Activated CD8-positive, alpha-beta memory T cell treated with anti-CD3 and anti-CD28 coated beads for 48 hours (primary cell): ENCODE measurements at places on chromosomes 1 and 21.

GRCh38 chr21:15638856-15639549 is 90.8 kb upstream of the USP25 start:
- no peak for DNase-seq

DNA sequence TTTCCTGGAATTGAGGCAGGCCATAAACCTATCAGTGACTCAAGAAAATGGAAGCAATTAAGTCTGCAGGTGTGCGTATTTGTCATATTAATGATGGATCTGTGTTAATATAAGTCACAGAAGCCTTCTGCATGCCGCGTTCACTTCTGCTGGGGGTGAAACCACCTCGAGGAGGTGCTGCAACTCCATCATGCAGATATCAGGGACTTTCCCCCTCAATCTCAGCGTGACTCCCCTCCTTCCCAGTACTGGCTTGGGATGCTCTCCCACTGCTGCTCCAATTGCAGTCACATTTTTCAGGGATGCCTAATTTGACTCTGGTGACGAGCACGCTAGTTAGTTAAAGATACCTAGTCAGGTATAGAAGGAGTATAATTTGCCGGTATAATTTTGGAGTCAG is 87.5 kb downstream of the ASTN1 start:
- DNase-seq = no peak

GRCh38 chr1:31013187-31013864 is 52.2 kb downstream of the PUM1 start:
- no peak for DNase-seq

DNA sequence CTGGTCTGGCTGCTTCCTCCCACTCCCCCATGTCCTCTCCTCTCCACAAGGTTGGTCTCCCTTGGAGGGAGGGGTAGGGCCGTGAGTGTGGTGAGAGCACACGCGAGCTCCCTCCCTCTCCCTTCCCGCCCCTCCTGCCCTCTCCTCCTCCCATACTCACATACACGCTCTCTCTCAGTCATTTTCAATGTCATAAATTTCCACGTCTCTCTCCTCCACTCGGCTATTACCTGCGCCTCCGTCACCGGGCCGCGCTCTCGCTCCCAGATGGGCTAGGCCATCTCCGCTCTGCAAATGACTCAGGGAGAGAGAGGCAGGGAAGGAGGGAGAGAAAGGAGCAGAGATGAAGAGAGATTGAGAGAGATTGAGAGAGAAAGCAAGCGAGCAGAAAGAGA is 36.7 kb upstream of the DMBX1 start:
- DNase-seq = no peak

DNA sequence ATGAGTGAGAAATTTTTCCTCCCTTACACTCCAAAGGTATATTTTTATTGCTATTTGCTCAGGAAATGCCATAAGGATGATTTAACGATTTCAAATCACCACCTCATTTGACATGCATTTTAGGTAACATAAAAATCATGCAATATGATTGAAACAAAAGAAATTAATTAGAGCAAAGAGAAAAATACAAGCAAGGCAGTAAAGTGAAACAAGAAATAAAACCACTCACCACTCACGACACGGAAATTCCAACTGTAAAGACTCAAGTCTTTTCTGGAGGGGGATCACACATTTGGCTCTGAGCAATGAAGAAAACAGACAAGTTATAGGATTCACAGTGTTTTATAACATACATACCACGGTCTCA is 86.8 kb upstream of the ARHGAP29 start:
- no peak for DNase-seq

DNA sequence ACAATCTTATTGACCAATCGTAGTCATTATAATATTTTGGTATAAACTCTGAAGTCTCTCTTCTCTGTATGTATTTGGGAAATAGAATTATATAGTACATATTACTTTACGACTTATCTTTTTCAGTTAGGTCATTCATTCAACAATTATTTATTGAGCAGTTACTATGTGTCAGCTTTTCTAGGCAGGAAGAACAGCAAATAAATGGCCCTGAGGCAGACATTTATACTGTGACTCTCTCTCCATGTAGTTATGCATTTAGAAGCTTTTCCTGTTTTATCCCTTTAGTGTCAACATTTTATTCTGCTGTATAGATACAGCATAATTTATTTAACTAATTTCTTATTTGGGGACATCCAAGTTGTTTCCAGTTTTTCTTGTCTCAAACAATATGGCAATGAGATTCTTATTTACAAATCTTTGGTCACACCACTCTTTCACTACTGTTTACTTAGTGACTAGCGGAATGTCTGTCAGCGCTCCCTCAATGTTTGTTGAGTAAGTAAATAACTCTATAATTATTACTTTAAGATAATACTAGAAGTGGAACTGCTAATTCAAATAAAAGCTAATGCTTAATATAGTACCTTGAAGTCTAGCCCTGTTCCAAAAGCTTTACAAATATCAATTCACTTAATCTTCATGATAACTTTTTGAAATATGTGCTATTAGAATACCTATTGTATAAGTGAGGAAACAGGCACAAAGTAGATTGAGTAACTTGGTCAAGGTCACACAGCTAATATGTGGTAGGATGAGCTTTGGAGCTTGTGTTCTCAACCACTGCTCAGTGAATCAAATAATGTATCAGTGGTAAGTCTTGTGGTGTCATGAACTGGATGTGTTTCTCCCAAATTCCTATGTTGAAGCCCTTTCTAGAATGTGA is 465.6 kb downstream of the SIPA1L2 start:
- DNase-seq = no peak

DNA sequence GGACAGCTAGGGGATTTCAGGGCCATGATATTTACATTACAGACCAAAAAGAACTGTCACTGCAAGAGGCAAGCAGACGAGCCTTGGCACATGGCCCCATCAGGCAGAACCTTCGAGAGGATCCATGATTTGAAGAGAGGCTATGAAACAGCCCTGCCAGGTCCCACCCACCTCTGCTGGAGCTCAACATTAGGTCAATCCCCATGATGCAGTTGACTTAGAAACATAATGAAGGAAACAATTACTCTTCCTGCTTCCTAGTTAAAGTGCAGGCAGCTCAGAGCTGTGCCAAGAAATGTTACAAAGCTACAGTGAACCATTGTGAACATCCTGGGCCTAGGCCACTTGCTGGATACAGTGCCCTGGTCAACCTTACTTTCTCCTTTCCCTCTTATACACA is 41.7 kb upstream of the PTCH2 start:
- DNase-seq = no peak

DNA sequence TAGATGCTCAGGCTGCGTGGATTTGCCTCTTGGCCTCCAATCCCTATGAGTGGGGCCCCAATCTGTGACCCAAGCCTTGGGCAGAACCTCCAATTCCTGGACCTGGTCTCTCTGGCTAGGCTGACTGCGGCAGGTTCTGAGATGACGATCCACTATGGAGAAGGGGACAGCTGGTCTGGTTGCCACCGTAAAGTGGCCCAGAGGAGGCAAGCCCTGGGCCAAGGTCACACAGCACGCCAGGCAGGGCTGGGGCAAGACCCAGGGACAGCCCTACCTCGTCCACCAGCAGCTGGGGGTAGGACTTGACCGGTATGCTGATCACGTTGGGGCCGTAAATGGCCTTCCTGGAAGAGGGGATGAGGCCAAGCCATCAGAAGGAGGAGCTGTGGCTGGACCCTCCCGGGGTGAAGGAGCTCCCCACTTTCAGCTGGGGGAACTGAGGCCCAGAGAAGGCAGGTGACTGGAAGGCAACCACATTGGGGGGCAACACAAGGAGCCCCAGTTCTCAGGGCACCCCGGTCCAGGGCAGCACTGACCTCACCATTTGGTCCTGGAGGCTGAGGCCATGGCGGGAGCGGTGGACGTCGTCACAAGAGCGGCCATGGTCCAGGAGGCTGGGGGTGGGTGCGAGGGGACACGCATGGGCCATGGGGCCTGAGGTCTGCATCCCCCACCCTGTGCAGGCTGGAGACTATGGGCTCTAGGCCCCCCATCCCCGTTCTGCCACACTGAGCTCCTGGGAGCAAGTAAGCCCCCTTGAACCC is 9.8 kb downstream of the ATP13A2 start:
- no peak for DNase-seq

- DNase-seq = no peak
Measured at GRCh38 chr1:7313081-7313546, 458.0 kb upstream of the VAMP3 start.

DNA sequence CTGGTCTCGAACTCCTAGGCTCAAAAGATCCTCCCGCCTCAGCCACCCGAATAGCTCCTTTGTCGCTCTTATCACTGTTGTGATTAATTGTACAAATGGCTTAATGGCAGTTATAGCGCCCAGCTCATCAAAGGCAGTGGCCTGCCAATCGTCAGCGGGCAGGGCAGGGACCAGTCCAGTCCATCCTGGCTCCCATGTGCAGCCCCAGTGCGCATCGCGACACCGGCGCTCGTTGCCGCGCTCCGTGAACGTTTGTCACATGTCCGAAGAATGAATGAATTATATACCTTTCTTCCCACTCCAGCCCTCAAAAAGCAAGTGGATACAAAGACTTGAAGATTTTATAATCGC is 18.4 kb downstream of the MTX1 start:
- DNase-seq = no peak

- no peak for DNase-seq
Measured at GRCh38 chr1:149936170-149936991, at the start of gene MTMR11. TSS of gene MTMR11 (minus strand) at chr1:149936879. CDS start at chr1:149936647, 232 bp downstream.

DNA sequence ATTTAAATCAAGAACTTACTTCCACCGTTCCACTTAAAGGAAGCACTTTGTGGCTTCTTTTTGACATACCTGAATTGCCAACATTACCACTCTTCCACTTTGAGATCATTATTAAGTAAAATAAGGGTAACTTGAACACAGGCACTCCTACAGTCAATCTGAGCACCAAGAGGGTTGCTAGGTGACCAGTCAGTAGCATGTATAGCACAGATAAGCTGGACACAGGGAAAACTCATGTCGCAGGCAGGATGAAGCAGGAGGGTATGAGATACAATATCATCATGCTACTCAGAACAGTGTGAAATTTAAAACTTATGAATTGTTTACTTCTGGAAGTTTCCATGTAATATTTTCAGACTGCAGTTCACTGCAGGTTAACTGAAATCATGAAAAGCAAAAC is 47.0 kb upstream of the RAP1GAP start:
- no peak for DNase-seq

- no peak for DNase-seq
Measured at GRCh38 chr21:28339403-28339802, 653.3 kb downstream of the LTN1 start.

DNA sequence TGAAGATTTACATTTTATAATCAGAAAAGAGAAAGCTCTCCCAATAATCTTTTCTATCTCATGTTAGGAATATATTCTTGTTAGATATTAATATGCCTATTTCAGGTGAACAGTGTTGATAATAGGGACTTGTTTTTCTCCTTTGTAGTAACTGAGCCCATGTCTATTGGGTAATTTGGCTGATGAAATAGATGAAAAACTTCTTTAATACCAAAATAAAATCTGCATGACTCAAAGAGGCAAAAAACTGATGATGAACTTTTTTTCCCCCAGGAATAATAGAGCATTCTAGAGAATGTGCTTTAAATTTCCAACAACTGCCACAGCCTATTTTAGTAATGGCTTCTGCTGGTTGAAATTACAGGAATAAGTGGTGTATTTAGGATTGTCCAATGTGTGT is 178.9 kb upstream of the GREM2 start:
- no peak for DNase-seq

GRCh38 chr1:40064797-40065499 is 24.4 kb downstream of the CAP1 start:
- DNase-seq = no peak

- no peak for DNase-seq
Measured at GRCh38 chr1:12712076-12712475, 3.8 kb upstream of the AADACL3 start.

DNA sequence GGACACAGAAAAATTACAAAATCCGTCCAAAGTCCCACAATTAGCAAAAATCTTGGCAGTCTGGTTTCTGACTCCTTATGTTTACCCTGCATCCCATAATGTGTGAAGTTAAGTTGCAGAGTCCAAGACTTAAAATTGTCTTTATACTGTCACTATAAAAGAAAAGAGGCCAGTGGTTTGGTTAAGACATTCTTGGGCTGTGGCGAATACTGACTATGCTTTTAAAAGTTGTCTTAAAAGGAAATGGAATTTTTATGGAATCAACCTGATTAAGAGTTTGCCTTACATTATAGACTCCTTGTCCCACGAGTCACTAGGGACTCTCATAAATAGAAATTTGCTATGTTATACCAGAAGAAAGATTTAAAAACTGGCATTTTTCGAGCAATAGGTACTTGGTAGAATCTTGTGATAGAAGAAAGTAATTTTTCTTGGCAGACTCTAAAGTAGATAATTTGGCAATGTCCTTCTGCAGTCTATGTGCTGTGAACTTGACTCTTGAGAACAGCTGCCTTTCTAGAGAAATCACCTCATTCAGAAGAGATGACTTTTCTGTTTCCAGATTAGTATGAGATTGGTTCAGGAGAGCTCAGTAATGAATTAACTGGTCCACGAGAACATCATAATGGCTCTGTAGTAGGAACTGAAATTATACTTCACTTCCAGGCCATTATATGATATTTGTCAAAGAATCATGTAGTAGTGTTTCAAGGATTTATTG is 31.8 kb downstream of the NTNG1 start:
- no peak for DNase-seq

DNA sequence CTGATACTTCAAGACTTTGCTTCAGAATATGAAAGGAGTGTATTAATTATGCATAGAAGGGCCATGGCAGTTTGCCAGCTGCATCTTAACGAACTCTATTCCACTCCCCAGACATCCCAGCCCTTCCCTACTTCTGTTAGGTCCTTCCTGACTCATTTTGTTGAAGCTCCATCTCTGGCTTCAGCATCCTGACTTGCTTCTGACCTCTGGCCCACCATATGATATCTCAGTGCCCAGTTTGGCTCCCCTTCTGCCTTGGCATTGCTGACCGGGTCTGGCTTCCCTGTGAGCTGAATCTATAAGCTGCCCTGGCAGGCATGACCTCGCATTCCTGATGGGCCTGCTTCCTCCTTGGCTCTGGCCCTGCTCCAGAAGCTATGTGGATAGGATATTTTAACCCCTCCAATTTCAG is 27.6 kb upstream of the ARHGAP29 start:
- no peak for DNase-seq

DNA sequence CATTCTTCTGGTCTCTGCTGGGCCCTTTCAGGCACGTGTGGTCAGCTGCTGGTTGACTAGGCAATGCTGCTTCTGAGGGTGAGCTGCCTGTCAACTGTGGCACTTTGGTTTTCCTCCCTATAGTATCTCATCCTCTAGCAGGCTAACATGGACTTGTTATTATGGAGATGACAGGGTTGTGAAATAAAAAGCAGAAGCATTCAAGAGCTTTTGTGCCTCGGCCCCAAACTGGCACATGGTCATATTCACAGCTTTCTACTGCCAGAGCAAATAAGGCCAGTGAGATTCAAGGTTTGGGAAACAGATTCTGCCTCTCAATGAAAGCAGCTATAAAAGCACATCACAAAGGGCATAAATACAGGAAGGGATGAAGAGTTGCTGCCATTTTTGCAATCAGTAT is 1.6 kb upstream of the ZNF124 start:
- DNase-seq = no peak

GRCh38 chr1:187033693-187034390 is 205.1 kb downstream of the PLA2G4A start:
- no peak for DNase-seq

GRCh38 chr1:245901037-245901436 is 606.0 kb downstream of the SMYD3 start:
- DNase-seq = no peak
